ENCODE measurements at places on chromosomes 11 and 22.

DNA sequence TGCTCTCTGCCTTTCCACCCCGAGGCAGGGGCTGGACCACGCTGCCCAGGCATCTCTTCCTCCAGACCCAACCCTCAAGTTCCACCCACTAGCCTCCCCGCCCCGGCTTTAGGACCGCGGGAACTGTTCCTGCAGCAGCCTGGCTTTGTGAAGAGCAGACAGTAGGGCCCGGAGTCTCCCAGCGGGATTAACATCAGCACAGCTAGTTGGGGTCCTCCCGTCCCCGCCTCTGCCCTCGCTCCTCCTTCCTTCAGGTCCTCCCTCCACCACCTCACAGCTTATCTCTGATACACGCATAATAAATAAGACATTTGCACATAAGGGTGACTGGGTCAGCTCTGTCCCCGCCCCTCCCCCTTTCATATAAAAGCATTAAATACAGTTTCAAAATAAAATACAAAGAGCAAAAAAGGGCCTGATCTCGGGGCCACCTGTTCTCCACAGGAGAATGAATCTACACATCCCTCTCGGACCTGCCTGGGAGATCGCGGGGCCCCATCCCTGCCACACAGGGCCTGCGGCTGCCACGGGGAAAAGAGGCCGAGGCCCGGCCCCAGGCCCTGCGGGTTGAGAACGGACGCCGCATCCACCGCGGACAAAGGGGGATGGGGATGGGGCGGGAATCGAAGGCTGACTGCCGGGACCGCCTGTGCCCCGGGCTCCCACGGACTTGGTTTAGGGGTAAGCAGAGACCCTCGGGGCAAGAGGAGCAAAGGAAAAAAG lies 6.5 kb downstream of the ZFTA start:
- DNase-seq: no peak

- no peak for DNase-seq
These were observed 436.3 kb downstream of the DYNC2H1 start for GRCh38 chr11:103545551-103545950.

- no peak for DNase-seq
These were observed 3.5 kb upstream of the TPBGL start for GRCh38 chr11:75237050-75237449.

GRCh38 chr22:44639891-44640617 lies 62.0 kb upstream of the PRR5 start:
- no peak for DNase-seq

DNA sequence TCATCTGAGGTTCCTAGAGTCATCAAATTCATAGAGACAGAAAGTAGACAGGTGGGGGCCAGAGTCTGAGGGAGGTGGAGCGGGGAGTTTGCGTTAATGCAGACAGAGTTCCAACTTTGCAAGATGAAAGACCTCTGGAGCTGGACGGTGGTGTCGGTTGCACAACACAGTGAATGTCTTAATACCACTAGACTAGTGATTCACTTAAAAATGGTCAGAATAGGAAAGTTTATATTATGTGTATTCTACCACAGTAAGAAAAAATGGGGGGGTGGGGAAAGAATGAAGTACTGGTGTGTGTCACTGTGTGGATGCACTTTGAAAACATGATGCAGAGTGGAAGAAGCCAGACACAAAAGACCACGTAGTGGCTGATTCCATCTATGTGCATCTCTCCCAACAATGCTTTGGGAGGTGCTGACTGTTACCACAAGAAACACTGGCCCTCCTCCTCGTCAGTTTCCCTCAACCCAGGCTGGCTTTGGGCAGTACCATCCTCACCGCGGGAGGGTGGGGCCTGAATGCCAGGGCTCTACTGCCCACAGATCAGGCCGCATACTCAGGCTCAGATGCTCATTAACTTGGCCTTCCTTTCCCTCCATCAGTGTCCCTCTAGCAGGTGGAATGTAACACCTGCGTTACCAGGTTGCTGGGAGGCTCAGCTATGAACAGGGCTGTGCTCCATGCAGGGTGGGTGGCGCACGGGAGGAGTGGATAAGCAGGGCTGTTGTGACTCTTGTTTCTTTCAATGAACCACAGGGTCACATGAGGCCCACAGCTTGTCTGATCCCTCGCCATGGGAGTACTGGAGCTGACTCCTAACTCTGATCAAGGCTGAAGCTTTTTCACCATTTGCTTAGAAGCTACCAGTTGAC lies 297.0 kb downstream of the CTTN start:
- DNase-seq: no peak

- DNase-seq: no peak
These were observed 86.9 kb upstream of the NNMT start for GRCh38 chr11:114209343-114209742.

DNA sequence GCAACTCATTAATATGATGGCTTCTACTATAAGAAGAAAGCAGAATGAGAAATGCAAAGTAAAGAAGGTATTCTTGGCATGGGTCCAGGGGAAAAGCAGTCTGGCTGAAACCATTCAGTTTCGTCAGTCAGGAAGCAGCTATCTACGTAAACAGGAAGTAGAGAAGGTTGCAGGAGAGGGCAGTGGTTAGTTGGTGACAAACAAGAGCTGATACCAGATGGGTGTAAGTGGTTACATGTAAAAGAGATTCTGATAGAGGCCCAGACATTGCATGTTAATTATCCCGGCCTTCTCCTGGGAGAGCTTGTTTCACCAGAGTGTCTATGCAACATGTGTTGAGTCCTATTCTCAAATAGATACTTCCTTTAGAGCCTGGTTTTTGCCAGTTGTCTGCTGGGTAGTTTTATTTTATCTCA lies 58.4 kb upstream of the PSMA1 start:
- no peak for DNase-seq

DNA sequence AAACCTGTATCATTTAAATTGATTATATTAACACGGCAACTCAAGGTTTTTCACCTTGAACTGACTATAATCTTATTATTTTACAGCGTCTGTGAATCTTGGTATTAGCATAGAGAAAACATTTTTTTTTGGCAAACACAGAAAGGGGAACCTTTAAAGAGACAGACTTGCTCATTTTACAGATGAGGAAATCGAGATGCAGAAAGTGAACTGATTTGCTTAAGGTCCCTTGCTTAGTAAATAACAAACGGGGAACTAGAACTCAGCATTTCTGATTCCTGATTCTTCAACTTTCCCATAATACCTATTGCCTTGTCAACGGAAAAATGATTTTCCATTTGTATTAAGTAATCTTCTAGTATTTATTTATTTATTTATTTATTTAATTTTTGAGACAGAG lies 33.2 kb upstream of the CECR2 start:
- no peak for DNase-seq

- DNase-seq: no peak
These were observed 57.9 kb downstream of the ST3GAL4 start for GRCh38 chr11:126413426-126413825.

DNA sequence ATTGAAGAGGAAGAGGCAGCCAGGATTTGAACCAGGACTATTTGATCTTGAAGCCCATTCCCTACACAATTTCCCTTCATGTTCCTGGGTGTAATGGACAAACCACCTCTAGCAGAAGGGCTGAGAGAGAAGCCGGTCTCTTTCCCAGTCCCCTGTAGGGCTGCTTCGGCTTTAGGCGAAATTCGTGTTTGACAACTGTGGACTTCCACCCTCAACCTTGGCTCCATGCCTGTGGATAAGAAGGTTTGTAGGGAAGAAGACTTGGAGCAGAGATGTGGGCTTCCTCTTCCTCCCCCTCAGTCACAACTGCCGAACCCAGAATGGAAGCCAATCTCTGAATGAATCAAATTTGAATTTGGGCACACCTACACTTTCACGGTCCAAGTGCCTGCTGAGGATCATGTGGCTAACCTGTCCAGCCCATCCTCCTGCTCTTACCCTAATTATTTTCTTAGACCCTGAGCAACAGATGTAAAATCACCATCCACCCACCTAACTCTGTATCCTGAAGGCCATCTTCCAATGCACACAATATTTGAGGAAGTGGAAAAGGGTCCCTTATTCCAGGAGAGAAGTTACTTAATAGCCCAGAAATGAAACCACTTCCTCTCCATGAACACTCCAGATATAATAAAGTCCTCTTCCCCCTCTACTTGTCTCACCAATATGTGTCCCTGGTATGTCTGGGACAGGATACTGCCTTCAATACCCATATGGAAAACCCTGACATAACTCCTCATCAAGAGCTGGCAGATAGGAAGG lies 10.1 kb upstream of the SCN2B start:
- no peak for DNase-seq

GRCh38 chr11:90496722-90497121 lies 273.9 kb upstream of the CHORDC1 start:
- DNase-seq: no peak

GRCh38 chr11:83238111-83238510 lies 44.6 kb downstream of the ANKRD42 start:
- DNase-seq: no peak

DNA sequence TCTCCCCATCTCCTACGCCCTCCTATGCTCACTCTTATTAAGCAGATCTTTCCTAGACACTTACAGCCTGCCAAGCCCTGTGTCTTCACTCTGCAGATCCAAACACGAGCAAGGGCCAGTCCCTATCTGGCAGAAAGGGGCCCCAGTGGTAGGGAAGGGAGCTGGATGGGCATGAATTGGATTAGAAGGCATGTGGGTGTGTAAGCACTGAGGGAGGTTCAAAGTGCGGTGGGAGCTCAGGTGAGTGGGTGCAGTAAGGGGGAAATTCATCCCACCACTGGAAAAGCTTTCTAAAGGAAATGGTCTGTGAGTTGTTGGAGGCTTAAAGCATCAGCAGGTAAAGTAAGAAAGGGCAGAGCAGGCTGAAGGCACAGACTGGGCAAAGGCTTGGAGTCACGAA lies 5.5 kb downstream of the TMEM132A start:
- no peak for DNase-seq

DNA sequence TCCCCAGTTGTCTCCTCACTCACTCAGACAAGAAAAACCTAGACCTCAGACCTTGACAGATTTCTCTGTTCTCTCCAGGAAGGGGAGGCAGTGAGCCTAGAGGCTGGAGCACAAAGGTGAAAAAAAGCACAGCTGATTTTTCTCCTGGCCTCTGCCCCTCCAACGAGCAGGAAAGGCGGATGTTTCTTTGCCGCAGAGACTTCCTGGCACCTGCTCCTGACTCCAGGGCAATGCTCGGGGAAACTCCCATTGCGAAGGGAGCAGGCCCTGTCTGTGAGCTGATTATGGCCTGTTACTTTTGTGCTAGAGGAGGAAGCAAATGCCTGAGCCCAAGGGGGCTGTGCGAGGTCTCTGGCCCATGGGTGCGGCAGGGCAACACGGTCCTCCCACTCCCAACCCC lies 25.4 kb downstream of the MS4A10 start:
- no peak for DNase-seq

- DNase-seq: no peak
These were observed 16.2 kb upstream of the ST3GAL4 start for GRCh38 chr11:126339073-126339862.

GRCh38 chr22:50203288-50203687 lies 2.5 kb downstream of the SELENOO start:
- no peak for DNase-seq

DNA sequence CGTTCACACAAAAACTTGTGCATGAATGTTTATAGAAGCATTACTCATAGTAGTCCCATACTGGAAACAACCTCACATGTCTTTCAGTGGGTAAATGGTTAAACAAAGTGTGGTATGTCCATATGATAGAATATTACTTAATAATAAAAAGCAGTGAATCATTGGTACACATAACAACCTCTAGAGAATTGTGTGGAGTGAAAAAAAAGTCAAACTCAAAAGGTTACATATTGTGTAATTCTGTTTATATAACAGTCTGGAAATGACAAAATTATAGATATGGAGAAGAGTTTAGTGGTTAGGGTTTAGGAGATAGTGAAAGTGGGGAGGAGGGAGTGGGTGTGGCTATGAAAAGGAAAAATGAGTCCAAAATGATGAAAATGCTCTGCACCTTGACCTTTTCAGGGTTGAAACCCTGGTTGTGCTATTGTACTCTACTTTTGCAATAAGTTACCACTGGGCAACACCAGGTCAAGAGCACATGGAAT lies 243.4 kb upstream of the DDI1 start:
- DNase-seq: no peak

DNA sequence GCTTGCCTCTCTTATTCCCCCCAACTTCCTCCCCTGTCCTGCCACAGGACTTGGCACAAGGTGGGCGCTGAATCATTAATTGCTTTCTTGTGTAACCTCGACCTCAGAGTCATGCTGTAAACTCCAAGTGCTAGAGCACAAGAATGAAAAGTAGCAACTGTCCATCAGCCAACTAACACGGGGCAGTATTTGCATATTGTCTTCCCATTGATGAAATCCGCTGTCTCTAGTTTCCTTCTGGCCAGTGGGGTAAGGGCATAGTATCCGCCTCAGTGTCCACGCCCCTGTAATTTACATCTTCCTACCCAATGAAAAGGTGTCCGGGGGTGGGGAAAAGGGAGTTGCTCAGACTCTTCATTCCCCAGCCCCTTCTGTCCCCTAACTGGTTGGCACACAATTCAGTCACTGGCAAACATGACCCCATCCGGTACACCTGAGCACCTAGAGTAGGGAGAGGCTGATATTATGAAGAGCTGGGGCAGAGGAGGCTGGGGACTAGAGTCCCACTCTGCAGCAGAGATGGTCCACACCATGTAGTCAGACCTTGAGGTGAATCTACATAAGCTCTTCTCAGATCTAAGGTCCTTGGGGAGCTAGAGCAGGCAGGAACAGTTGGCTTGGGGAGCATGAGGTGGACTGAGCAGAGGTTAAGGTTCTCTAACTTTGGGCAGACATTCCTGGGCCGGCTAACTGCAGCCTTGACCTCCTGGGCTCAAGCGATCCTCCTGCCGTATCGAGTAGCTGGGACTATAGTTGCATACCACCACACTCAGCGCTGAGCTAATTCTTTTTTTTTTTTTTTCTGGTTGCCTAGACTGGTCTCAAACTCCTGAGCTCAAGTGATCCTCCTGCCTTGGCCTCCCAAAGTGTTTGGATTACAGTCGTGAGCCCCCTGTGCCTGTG lies 6.8 kb upstream of the GGA1 start:
- DNase-seq: no peak

DNA sequence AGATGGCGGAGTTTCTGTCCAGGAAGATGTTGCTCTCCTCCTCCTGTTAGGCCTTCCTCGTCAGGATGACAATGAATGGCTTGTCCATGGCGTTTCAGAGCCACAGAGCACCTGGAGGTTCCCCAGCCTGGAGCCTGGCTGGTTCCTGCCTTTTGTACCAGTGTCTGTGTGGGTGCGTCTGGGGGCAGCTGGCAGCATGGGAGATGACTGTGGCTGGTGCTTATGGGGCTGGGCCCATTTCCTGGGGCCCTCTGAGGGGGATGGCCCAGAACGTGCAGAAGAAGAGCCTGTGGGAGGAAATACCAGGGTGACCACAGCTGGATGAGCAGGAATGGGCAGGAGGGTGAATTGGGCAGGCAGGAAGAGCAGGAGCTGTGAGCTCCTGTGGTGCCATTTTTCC lies 6.7 kb downstream of the SLC37A2 start:
- DNase-seq: no peak

DNA sequence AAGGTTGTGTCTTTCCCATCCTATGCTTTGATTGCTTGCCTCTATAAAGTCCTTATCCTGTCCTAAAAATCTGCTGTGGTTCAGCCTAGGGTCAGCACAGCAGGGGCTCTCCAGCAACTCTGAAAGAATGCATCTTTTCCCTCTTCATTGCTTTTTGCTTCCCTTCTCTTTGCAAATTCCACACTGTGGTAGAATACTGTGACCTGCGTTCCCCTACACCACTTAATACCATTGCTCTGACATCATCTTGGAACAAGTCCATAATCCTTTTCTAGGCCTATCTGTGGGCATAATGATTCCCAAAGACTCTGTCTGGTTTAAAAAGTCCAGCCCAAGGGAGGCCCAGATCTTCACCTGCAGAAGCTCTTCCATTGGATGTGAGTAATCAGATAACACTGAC lies 177.7 kb downstream of the NAV2 start:
- DNase-seq: no peak

Measured in NCI-H1417 treated with DMSO at 0.1 percent for 48 hours (cell line).